ENCODE measurements at places on chromosomes 12 and 14.

DNA sequence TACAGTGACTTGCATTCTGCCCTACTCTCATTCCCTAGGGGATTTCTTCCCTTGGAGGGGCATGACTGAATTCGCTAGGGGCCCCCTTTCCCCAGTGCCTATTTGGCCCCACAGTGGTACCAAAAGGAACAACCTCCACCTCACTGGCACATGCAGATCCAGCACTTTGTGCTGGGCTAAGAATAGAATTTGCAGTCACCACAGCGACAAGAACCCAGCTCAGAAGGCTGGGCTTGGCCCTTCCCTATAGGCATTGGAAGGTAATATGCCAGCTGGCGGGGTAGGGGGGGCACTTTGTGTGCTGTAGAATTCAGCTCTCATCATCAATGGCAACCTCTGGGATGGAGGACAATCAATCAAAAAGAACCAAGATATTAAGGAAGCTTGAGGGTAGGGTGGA is 13.9 kb downstream of the BAZ2A start:
- DNase-seq = no peak

GRCh38 chr12:16155938-16156337 is 121.5 kb downstream of the SLC15A5 start:
- no peak for DNase-seq

GRCh38 chr14:56199095-56199981 is 81.1 kb downstream of the PELI2 start:
- DNase-seq = no peak

GRCh38 chr14:101072070-101072469 is 168.5 kb upstream of the RTL1 start:
- DNase-seq = no peak

DNA sequence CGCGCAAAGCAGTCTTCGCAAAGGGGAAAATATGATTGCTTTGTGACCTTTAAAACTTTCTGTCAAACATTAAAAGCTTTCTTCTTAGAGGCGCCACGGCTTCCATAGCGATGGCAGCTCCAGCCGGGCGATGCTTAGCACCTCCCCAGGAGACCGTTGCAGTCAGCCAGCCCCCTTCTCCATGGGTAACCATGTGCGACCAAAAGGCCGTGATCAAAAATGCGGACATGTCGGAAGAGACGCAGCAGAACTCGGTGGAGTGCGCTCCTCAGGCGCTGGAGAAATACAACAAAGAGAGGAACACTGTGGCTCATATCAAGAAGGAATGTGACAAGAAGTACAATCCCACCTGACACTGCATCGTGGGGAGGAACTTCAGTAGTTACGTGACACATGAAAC is 12.7 kb upstream of the STON2 start:
- DNase-seq = no peak

DNA sequence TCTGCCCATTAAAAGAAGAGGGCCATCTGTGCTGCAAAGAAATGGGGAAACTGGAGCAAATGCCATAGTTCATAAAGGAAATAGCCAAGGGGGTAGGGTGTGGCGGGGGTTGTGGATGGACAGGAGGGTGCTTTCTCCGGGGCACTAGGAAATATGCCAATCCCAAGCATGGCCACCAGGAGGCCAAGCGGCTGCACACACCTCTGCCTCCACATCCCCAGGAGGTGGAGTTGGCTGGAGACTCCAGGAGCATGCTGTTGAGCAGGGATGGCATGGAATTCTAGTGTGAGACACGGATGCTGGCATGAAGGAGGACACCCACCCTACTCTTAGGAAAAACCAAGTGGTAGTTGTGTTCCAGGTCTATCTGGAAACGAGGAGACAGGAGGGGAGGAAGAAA is 25.2 kb downstream of the NID2 start:
- no peak for DNase-seq

- DNase-seq = no peak
These were observed 151.0 kb upstream of the ATP2B1 start for GRCh38 chr12:89859508-89860220.

DNA sequence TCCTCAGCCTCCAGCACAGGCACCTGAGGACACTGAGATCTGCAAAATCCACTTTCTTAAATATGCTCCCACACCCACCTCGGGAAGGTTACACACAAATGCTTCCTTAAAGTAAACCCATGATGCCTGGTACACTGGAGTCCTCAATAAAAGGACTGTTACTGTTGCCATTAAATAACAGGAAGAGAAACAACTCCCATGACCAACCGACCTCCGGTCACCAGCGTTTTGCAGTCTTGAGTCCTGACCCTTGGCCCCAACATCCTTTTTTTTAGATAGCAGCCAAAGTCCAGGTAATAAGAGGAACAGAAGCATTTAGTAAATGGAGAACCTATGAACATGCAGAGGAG is 42.4 kb downstream of the ITPK1 start:
- no peak for DNase-seq

- no peak for DNase-seq
These were observed 372.9 kb upstream of the TMEM132C start for GRCh38 chr12:127893895-127894609.

- DNase-seq = no peak
These were observed 206.0 kb upstream of the DCN start for GRCh38 chr12:91388573-91388972.

DNA sequence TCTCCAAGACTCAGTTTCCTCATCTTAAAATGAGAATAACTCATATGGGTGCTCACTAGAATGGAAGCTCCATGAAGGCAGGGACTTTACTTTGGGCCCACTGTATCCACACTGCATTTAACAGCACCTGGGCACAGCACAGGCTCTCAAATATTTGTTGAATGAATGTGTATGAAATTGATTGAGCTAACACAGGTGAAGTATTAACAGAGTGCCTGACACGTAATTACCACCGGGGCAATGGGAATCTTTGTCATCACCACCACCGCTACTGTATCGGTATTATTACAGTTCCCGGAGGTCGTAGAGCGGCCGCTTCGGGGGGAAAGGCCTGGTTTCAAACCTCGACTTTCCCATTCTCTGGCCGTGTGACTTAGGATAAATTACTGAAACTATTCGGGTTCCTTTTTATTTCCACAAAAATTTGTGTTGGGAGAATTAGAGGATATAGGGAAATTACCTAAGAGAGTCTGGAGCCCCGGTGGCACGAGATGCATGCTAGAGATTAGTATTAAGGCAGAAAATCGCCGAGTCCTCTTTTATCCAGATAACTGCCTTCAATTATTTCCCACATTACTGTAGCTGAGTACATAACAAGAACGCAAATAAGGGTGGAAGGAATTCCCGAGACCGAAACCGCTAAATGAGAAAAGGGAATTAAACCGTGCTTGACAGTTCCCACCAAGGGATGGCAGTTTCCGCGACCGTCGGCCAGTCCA is 1.0 kb upstream of the RIC8B start:
- no peak for DNase-seq

DNA sequence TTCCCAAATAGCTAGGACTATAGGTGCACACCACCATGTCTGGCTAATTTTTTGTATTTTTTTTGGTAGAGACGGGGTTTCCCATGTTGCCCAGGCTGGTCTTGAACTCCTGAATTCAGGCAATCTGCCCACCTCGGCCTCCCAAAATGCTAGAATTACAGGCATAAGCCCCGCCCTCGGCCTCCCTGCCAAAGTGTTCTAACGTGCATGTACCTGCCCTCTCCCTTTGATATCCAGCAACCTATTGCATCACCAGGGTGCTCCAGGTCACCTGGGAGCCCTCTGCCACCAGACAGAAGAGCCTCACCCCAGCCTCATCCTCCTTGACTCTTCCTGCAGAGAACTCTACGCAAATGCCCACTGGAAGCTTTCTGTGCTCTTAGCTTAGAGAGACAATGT is 2.2 kb upstream of the EML1 start:
- no peak for DNase-seq

GRCh38 chr12:77152623-77153193 is 87.3 kb upstream of the E2F7 start:
- no peak for DNase-seq

DNA sequence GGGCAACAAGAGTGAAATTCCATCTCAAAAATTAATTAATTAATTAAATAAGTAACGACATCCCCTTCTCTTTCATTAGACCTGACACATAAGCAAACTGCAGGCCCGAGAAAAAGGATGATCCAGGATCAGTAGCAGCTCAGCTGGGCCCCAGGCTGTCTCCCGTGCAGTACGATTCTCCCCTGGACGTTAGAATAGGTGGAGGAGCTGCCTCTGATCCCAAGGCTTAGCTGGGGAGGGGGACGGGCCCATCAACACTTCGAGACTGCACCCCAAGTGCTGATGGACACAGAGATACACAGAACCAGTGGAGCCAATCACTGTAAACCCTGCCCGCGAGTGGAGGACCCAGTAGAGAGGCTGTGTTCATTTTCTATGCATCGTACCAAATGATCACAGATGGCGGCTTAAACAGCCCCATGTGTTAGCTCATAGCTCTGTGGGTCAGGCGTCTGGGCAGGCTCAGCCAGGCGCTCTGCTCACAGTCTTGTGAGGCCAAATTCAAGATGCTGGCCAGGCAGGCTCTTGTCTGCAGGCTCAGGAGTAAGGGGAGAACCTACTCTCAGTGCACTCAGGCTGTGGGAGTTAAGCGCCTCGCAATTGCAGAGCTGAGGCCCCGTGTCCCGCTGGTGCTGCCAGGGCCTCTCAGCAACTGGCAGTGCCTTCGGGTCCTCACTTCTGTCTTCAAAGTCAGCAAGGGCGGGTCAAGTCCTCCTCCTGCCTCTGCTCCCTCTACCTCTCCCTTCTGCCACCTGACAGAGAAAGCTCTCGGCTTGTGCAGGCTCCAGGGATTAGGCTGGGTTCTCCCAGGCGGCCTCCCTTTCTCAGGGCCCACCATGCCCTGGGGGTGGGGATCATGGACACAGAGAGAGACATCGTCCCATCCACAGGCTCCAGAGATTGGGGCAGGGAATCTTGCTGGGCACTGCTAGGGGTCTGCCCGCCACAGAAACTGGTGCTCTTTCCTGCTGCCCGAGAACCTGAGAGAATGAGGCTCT is 26.4 kb downstream of the RIMBP2 start:
- DNase-seq = no peak

DNA sequence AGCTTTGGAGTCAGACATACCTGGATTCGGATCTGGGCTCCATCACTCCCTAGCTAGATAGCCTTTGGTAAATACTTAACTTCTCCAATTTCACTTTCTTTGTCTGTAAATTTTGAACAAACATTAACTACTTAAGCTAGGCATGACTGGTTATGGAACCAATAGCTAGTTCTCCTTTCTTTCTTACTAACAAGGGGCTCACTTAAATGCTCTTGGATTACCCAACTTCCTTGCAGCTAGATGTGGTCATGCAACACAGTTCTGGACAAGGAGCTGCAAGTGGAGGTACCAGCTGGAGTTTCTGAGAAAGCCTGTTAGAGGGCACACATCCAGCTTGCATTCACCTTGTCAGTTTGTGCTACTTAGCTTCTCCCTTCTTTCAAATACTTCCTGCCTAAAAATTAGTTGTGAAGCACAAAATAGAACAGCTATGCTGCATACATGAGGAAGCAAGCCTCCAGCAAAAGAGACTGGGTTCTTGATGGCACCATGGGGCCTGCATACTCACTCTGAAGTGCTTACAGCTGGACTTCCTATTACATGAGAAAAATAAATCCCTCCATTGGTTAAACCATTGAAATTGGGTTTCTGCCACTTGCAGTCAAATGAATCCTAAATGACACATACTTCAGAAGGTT is 210.1 kb upstream of the EEA1 start:
- no peak for DNase-seq

DNA sequence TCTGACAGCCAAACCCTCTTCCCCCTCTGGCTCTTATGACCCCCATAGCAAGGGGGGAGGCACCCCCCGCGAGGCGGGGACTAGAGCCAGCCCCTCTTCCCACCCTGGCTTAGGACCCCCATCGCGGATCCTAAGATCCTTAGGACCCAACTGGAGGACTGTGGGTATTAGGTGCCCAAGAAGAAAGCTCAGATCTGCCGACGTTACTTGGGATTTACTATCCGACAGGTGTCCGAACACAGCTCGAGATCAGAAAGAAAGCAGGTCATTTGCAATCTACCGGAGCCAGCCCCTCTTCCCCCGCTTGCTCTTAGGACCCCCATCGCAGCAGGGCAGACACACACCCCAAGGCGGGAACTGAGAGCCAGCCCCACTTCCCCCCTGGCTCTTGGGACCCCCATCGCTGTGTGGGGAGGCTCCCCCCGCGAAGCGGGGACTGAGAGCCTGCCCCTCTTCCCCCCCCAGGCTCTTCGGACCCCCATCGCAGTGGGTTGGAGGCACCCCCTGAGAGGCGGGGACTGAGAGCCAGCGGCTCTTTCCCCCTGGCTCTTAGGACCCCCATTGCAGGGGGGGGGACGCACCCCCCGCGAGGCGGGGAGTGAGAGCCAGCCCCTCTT is 46.8 kb downstream of the DDX11 start:
- DNase-seq = no peak

- DNase-seq = no peak
These were observed 45.5 kb downstream of the STX2 start for GRCh38 chr12:130793554-130793849.

DNA sequence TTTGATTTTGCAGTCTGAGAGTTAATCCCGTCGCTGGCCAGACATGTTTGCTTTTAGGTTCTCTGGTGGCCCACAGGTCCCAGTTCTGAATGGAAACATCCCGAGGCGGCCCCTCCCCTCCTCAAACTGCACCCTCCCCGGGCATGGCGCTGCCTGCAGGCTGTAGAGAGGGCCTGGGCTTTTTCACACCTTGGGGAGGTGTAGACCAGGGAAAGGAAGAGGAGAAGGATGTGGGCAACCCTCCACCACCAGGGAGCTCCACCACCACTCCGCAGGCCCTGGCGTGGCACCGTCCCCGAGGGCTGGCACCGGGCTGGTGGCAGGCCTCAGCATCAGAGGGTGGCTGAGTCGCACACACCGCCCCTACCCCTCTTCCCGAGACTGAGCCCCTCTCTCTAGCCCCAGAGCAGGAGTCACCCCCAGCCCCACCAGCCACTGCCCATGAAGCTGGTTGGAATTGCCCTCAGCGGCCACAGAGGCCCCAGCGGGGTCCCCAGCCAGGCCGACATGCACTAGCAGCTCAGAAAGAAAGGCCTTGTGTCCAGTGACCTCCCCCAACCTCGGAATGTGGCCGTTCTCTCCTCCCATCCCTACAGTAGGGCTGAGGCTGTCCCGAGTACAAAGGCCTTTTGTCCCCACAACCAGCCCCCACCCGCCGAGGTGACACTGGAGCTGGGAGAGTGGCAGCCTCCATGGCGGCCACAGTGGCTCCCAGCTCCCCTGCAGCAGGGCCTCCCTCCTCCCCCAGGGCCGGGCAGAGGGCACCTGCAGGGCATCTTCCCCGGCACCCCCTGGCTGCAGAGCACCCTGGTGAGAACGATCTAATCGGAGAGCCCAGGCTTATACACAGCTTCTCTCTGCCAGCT is 23.5 kb upstream of the INF2 start:
- no peak for DNase-seq
